ENCODE measurements at places on chromosomes 1 and 21.

DNA sequence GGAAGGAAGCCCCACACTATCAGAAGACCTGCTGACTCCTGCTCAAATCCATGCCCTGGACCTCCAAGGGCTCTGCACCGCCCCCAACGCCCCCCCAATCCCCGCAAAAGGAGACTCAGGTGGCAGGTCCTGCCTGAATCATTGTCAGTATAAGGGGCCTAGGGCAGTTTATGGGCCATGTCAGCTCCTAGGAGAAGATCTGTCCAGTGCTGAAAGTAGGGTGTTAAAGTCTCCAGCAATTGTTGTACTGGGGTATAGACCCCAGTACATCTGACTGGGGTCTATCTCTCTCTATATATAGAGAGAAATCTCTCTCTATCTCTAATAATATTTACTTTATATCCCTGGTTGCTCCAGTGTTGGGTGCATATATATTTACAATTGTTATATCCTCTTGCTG lies 12.1 kb upstream of the OLIG2 start:
- no peak for DNase-seq

GRCh38 chr1:102047724-102048123 lies 51.0 kb upstream of the OLFM3 start:
- no peak for DNase-seq

- no peak for DNase-seq
Observed at GRCh38 chr1:12597792-12598191, 20.2 kb downstream of the DHRS3 start.

- no peak for DNase-seq
Observed at GRCh38 chr21:43835050-43835449, 30.0 kb upstream of the AGPAT3 start.

DNA sequence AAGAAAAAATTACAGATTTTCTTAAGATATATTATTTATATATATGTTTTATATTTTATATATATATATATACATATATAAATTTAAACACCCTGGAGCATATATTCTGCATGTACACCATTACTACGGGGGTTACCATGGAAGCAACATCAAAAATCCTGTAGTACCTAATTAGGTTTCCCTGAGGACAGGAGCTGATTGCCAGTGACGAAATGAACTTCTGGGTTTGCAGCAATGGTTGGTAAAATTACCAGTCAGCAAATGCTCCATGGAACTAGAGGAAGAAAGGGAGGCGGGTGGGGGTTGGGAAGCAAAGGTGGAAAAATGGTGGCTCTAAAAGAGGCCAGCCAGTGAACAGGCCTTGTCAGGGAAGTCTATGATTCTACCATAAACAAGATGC lies 89.5 kb downstream of the KCNN3 start:
- no peak for DNase-seq

DNA sequence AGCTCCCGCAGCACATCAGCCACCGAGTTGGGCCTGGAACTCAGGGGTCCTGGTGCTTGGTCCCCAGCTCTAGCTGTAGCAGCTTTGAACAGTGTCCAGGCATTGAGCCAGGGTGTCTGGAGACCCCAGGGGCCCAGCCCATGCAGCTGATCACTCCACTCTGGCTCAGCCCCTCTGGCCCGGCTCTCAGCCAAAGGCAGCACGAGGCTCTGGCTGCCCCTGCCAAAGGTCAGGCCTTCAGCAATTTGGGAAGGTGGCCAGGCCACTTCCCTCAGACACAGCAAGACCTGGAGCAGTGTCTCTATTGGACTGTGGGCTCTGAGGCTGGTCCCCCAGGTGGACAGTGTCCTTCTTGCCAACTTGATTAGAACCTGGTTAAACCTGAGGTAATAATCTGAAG lies 34.4 kb upstream of the RNF19B start:
- no peak for DNase-seq

- DNase-seq, result no peak
Observed at GRCh38 chr1:203072002-203072602, 13.7 kb downstream of the MYOG start.

GRCh38 chr1:33985656-33986055 lies 121.8 kb downstream of the HMGB4 start:
- no peak for DNase-seq

DNA sequence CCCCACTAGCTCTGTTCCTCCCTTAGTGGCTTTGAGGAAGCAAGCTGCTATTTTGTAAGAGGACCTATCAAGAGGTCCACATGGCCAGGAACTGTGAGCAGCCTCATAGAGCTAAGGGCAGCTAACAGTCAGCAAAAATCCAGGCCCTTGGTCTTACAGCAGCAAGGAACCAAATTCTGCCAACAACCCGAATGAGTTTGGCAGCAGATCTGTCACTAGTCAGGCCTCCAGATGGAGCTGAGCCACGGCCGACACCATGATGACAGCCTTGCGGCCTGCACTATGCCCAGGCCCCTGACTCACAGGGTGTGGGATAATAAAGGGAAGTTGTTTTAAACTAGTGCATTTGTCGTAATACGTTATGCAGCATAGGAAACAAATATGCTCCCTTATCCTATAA lies 28.0 kb upstream of the H3-3A start:
- no peak for DNase-seq

- DNase-seq, result no peak
Observed at GRCh38 chr1:170885551-170885950, 49.8 kb upstream of the MROH9 start.

DNA sequence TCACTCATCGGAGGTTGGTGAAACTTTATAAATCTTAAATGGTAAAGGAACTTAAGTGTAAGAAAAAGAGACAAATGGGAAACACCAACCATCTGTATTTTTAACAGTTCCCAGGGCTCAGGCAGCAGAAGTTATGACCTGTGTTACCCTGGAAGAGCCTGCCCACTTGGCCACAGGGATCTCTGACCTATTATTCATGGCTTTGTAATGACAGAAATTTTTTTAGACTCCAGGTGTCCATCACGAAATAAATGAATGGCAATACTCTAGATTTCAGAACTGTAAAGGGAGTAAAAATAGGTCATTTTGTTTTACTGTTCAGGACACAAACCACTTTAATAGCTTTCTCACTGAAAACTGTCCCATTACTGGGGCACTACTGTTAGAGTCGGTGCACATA lies 389.8 kb downstream of the VAV3 start:
- no peak for DNase-seq

GRCh38 chr1:22291494-22291893 lies 148.6 kb upstream of the WNT4 start:
- no peak for DNase-seq

Measured in NCI-H1436 treated with DMSO at 0.1 percent for 48 hours (cell line).